ENCODE measurements at places on chromosomes 7 and 10.

GRCh38 chr10:104440221-104440620 lies 86.6 kb downstream of the CFAP58 start:
- DNase-seq: no peak

GRCh38 chr10:75405598-75406461 lies 4.3 kb upstream of the ZNF503 start:
- DNase-seq: no peak

GRCh38 chr10:26555719-26556368 lies 117.7 kb downstream of the APBB1IP start:
- DNase-seq: no peak

GRCh38 chr10:103822107-103822716 lies 33.2 kb downstream of the SH3PXD2A start:
- DNase-seq: no peak

DNA sequence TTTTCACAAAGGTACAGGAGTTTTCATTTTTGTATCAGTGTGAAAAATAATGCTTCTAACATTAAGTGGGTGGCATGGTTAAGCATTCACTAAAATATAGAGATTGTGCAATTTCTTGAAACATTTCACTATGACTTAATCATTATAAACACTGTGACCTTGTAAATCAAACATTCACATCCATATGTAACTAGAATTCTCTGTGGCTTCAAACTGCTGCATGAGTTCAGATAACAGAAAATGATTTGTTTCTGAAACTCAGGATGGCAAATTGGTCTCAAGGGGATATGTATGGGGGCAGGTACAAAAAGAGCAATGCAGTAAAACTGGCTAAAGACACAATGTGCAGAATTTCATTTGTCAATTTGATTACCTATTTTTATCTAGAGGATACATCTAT lies 3.8 kb downstream of the FAM133B start:
- DNase-seq: no peak

DNA sequence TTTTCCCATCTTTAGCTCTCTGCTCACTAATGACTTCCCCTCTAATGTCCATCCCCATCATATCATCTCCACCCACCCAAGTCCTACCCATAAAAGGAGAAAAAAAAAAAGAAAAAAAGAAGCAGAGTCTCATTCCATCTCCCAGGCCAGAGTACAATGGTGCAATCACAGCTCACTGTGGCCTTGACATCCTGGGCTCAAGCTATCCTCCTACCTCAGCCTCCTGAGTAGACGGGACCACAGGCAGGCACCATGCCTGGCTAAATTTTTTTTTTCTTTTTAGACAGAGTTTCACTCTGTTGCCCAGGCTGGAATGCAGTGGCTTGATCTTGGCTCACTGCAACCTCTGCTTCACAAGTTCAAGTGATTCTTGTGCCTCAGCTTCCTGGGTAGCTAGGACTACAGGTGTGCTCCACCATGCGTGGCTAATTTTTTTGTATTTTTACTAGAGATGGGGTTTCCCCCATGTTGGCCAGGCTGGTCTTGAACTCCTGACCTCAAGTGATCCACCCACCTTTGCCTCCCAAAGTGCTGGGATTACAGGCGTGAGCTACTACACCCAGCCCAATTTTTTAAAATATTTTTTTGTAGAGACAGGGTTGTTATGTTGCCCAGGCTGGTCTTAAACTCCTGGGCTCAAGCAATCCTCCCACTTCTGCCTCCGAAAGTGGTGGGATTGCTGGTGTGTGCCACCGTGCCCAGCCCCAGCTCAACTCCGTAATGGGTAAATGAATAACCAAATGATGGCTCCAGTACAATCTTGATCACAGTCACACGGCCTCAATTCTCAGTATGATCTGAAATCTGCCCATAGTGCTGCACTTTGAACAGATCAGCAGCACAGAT lies 24.6 kb upstream of the SGMS1 start:
- DNase-seq: no peak

- DNase-seq: no peak
Observed at GRCh38 chr10:73424478-73424877, 8.9 kb downstream of the MSS51 start.

- no peak for DNase-seq
Observed at GRCh38 chr7:133936074-133936473, 191.1 kb upstream of the LRGUK start.

DNA sequence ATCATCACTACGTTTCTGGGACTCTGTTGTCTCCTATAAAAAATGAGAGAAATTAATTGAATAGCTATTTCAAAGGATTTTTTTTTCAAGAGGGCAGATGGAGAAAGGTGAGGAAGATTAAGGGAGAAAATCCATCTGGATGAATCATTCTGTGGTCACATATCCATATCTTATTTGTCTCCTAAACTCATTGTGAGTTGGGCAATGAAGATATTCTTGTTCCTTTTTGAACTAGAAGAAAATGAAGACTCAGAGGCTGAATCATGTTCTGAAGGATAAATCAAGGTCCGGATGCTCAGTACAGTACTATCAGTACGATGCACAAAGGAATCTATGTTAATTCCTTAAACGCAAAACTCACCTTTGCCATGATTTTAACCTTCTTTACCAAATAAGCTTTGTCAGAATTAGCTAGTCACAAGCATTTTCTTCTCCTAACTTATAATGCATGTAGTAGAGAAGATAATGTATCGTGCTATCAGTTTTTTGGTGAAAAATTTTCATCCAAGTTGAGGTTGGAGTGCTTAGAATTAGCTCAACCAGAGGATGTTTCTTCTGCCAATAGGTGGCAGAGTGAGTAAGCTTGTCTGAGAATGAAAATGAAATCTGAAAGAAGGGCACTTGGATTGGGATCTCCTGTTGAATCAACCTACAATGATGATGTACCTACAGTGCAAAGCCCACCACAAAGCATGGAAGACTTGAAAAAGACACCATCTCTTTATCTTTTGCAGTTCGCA lies 446.9 kb downstream of the KIF20B start:
- peak; percentile 15 for DNase-seq

GRCh38 chr10:71527135-71527534 lies 130.4 kb downstream of the CDH23 start:
- DNase-seq: no peak

DNA sequence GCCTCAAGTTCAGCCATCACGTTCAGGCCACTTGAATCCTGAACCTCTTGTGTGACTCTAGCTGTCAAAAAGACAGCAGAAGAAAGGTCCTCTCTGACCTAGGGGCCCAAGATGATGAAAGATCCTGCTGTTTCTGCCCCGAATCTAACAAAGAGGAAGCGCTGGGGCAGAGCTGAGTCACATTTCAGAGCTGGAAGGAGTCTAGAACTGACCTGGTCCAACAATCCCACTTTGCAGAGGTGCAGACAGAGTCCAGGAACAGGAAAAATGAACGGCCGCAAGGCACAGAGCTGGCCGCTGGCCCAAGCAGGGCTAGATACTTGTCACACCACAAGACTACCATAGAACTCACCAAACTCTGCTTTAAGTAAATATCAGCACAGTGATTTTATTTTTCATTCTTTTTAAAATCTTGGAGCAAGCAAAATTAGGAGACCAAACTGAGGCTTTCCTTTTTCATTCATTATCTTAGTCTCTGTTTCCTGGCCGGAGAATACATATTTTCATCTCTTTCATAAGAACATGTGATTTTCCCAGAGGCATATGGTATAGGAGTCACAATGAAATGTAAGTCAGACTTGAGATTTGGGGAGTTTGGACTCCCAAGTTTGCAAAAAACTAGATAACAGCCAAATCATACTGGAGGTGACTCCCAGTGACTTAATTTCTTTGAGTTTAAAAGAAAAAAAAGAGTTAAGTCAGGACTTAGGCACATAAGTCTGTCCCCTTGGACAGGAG lies 52.8 kb downstream of the CHST15 start:
- DNase-seq: no peak

- no peak for DNase-seq
Observed at GRCh38 chr10:50228672-50229071, 22.6 kb downstream of the ASAH2 start.

- DNase-seq: no peak
Observed at GRCh38 chr10:78672918-78673317, 395.8 kb upstream of the ZMIZ1 start.

DNA sequence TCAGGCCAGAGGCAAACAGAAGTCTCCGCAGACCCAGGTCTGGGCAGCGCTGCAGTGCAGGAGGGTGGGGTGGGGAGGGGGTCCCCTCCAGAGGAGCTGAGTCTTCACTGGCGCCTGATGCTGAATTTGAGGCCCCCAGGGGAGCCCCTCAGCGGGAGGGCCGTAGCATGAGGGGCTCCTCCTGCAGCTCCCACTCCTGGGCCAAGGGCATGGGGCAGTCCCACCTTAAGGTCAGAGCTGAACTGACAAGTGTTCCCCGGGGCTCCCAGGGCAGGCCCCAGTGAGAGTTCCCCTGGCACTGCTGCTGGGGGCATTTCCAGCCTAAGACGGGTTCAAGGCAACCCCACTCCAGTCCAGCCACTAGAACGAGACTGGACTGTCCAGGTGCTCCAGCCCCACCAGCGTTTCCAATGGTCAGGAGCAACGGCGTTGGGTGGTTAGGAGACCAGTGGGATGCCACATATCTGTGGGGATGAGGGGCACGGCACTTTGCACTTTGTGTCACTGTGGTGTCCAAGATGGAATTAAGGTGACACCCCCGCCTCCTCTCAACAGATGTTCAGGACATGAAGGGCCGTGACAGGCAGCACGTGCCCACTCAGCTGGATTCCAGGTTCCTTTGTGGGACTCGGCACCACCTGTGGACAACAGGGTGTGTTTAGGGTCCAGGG lies 139.1 kb downstream of the PTPRN2 start:
- no peak for DNase-seq

Measured in NCI-H345 (cell line).